Motor neuron (in vitro differentiated cells): ENCODE measurements at places on chromosomes 6 and 20. TPM values are rescaled to one million over a fixed set of nuclear protein-coding genes. Genes with fewer than 3 reads are reported as not detected.

Gene TNFRSF6B
- total RNA-seq = 0.69 TPM in 1 of 2 replicates, not detected in the other

Gene CRIP3
- total RNA-seq = 2.8 and 8.7 TPM in 2 replicates

Gene PAK5
- total RNA-seq = 17.7 and 17.9 TPM in 2 replicates

Gene PTPN1
- total RNA-seq = 28.9 and 30.1 TPM in 2 replicates

Gene SLC44A4
- total RNA-seq = 1.0 TPM in 1 of 2 replicates, not detected in the other

Gene ZNF341
- total RNA-seq = 0.82 and 1.2 TPM in 2 replicates

Gene SLC35A1
- 31.4 and 32.0 TPM in 2 replicates for total RNA-seq

Gene APCDD1L
- 0.23 and 0.41 TPM in 2 replicates for total RNA-seq

Gene ZDHHC14
- total RNA-seq = 3.2 TPM in 2 replicates

Gene TXLNB
- total RNA-seq = 8.3 and 9.7 TPM in 2 replicates

Gene HLA-DPB1
- total RNA-seq = 2.6 and 6.3 TPM in 2 replicates

Gene FAM184A
- total RNA-seq = 17.1 and 17.2 TPM in 2 replicates

Gene SLC4A11
- total RNA-seq = 0.14 and 0.26 TPM in 2 replicates

Gene ULBP2
- 0.88 and 0.91 TPM in 2 replicates for total RNA-seq

Gene CYP39A1
- total RNA-seq = 4.5 and 5.7 TPM in 2 replicates

Gene RAD21L1
- total RNA-seq = not detected in 2 replicates

Gene WFDC5
- total RNA-seq = 0.23 and 0.29 TPM in 2 replicates

Gene ADGRF1
- 0.15 TPM in 1 of 2 replicates, not detected in the other for total RNA-seq

Gene LRRC73
- total RNA-seq = 2.5 TPM in 2 replicates

Gene ENPP1
- total RNA-seq = 1.0 and 1.4 TPM in 2 replicates

Gene PCK1
- total RNA-seq = 0.23 and 0.73 TPM in 2 replicates

Gene GPR63
- 4.3 and 5.1 TPM in 2 replicates for total RNA-seq

Gene GSTA3
- not detected in 2 replicates for total RNA-seq
